Panc1 (cell line): ENCODE measurements at places on chromosomes 16 and 17.

- DNase-seq = no peak
These were observed 114.5 kb downstream of the RMI2 start for GRCh38 chr16:11459722-11460121.

- peak; percentile 22 for DNase-seq
These were observed 28.1 kb upstream of the NOL11 start for GRCh38 chr17:67689534-67690177.

DNA sequence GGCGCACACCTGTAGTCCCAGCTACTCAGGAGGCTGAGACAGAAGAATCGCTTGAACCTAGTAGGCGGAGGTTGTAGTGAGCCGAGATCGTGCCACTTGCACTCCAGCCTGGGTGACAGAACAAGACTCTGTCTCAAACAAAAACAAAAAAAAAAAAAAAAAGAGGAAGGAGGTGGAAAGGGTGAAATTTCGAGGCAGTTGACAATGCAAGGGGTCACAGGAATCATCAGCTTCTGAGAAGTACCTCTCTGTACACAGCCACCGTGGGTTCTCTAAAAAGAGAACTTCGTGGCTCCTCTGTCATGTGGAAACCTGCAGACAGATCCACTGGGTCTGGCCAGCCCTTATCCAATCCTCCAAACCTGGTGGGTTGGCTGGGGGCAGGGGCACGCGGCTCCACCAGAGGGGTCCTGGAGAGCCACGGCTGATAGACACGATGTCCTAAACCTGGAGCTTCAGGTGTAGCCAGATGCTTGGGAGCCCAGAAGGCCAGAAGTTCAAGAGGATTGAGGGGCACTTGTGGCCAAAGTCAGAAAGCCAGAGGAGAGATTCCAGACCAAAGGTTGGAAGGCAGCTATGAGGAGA is 540 bp upstream of the CD300LF start:
- no peak for DNase-seq

GRCh38 chr17:19762515-19762961 is 14.4 kb upstream of the ALDH3A1 start:
- no peak for DNase-seq

DNA sequence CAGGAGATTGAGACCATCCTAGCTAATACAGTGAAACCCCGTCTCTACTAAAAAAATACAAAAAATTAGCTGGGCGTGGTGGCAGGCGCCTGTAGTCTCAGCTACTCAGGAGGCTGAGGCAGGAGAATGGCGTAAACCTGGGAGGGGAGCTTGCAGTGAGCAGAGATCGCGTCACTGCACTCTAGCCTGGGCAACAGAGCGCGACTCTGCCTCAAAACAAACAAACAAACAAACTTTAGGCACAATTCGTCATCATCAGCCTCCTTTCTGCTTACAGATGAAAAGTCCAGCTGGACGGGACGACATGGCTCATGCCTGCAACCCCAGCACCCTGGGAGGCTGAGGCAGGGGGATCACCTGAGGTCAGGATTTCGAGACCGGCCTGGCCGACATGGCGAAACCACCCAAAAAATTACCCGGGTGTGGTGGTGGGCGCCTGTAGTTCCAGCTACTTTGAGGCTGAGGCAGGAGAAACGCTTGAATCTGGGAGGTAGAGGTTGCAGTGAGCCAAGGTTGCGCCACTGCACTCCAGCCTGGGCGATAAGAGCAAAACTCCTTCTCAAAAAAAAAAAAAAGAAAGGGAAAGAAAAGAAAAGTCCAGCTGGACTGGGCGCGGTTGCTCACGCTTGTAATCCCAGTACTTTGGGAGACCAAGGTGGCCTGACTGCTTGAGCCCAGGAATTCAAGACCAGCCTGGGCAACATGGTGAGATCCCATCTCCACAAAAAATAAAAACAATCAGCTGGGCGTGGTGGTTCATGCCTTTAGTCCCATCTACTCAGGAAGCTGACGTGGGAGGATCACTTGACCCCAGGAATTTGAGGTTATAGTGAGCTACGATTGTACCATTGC is 1.5 kb upstream of the SPIRE2 start:
- no peak for DNase-seq

DNA sequence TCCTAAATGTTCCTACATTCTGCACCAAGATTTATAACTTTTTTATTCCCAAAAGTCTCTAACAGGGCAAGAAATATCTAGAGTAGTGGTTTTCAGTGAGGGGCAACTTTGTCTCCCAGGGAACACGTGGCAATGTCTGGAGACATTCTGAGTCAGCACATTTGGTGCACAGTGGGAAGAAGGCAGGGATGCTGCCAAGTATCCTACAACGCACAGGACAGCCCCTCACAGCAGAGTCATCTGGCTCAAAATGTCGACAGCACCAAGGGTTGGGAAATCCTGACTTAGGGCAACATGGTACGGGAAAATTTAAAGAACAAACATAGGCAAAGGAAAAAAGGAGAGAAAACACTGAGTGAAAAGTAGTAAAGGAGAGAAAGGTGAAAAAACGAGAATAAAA is 61.8 kb downstream of the SMG6 start:
- DNase-seq = no peak

- no peak for DNase-seq
These were observed 37.6 kb upstream of the CNEP1R1 start for GRCh38 chr16:49987381-49987780.

DNA sequence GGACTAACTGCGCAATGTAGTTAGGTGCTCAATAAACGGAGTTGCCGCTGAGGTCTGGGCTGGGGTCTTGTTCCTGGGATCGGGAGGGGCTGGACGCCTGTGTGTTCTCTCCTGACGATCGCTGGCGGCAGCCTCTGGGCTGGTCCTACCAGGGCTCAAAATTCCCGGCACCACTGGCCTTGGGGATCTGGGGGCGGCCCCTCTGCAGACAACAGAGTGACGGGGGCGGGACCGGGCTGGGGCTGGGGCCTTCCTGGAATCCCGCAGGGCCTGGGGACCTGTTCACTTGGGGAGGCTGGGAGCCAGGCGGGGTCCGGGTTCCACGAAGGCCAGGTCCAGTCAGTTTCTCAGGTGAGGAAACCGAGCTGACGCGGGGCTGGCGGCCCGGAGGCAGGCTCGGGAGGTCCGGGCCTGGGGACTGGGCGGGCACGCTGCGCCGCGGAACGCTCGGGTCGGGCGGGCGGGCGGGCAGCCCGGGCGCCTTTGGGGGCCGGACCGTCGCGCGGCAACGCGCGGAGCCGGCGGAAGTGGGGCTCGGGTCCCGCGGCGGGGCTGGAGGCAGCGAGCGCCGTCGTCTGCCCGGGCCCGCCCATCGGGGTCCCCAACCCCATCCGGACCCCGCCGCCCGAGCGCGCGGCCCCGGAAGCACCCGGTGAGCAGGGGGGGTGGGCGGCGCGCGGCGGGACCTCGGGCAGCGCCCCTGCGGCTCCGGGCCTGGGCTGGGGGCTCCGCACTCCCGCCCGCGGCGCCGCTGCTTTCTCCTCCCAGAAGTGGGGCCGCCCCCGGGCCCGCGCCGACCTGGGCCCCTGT is at the start of gene PIGQ:
Gene PIGQ, plus strand, starts transcription at position 524 of the 810 bp plus-strand sequence. CDS start 4,107 bp downstream, outside the sequence.
- no peak for DNase-seq

DNA sequence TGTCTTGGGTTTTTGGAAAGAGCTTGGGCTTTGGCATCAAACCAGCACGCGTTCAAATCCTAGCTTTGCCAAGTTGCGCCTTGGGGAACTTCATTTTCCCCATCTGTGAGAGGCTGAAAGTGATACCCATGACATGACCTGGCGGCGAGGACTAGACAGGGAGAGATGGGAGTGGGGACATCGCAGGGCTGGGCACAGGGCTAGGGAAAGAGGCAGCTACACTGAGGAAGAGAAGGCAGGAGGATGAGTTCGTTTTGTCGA is 202.9 kb downstream of the IRF8 start:
- DNase-seq = no peak

GRCh38 chr17:38605841-38606645 is at the start of gene SRCIN1:
TSS of gene SRCIN1 (minus strand) at chr17:38605952. CDS start at chr17:38605705, 247 bp downstream.
- no peak for DNase-seq

- DNase-seq = no peak
These were observed 18.4 kb downstream of the LIMD2 start for GRCh38 chr17:63681530-63681929.

DNA sequence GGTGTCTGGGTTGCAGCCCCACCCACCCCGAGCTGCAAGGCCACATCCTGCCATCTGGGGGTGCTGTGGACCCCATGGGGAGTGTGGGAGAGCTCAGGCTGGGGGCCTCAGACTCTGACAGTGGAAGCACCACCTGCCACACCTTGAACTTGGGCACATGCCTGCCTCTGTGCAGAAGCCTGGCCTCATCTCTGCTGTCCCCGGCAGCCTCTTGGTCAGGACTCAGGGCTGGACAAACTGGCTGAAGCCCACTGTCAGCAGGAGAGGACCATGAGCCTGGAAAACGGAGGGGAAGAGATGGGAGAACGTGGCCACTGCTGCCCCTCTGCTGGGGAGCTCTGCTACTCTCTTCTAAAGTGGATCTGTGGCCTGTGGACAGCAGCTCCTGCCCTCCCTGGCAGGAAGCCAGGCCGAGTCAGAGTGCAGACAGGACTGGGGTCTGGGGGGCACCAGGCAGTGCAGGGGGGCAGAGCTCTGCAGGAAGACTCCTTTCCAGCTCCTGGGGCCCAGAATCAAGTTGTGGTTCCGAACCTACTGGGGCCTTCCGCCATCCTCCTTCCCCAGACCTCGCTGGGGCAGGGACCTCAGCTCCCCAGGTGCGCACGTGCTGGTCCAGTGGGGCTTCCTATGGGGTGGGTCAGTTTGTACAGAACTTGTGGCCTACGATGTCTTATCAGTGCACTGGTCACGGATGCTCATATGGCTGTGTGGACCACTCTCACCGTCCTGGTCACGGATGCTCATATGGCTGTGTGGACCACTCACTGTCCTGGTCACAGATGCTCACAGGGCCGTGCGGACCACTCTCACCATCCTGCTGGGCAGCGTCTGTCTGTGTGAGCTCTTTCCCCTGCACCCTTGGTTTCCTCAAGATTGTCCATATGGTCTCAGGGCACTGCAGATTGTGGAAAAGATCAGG is 207.7 kb downstream of the LAT start:
- DNase-seq = no peak

DNA sequence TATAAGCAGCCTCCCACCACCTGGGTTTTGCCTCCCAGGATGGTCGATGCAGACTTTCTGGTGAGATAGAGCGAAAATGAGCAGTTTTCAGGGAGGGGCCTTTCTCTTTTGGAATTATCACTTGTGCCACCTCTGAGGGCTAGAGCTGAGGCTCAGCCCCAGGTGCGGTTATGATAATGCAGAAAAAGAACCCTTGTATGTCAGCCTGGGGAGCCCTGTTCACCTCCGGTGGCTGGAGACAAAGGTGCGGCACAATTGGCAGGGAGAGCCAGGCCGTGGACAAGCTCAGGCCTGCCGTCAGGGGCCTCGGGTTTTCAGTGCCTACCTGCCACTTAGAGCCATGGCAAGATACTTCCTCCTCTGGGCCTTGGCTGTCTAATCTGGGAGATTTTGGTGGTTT is 4.4 kb downstream of the SCPEP1 start:
- no peak for DNase-seq

DNA sequence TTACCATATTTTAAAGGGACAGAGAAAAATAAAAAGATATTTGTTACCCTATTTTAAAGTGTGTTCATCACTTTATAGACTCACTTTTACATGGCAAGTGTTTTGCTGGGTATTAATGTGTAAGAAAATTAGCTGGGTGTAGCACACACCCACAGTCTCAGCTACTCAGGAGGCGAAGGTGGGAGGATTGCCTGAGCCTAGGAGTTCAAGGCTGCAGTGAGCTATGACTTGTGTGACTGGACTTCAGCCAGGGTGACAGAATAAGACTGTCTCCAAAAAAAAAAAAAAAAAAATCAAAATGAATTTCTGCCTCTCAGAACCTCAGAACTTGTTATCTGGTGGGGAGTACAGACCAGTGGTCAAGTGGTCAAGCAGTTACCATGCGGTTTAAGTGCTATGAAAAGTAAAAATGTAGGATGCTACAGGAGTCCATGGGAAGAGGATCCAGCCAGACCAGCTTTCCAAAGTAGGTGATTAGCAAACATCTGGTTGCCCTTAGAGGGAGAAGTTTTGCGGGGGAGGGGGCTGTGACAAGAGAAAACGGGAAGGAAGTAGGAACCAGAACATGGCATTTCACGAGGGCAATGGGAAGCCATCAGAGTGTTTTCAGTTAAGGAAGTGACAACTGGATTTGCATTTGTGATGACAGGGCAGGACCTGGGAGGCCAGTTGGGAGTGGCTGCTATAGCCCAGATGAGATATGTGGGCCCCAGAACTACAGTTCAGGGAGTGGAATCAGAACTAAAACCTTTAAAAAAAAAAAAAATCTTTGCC is 13.9 kb downstream of the CNEP1R1 start:
- DNase-seq = no peak

DNA sequence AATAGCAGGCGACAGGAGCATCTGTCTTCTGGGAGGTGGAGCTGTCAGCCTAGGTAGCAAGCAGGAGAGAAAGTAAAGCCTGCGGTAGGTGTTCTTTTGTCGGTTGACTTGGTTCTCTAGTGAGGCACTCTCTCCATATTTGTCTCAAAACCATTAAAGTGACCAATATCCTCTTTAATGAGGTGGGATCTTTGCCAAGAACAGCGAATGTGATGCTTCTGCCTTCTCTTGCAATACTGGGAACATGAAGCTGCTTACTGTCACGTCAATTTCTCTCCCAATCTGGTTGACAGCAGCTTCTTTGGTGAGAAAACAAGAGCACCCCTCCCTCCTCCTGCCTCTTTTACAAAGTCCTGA is 176.7 kb downstream of the ABCC12 start:
- no peak for DNase-seq
